Stimulated activated CD8-positive, alpha-beta memory T cell treated with anti-CD3 and anti-CD28 coated beads, Interleukin-4, amount 100 ng/mL, for 4 hours (primary cell): ENCODE measurements at places on chromosomes 7 and 10.

DNA sequence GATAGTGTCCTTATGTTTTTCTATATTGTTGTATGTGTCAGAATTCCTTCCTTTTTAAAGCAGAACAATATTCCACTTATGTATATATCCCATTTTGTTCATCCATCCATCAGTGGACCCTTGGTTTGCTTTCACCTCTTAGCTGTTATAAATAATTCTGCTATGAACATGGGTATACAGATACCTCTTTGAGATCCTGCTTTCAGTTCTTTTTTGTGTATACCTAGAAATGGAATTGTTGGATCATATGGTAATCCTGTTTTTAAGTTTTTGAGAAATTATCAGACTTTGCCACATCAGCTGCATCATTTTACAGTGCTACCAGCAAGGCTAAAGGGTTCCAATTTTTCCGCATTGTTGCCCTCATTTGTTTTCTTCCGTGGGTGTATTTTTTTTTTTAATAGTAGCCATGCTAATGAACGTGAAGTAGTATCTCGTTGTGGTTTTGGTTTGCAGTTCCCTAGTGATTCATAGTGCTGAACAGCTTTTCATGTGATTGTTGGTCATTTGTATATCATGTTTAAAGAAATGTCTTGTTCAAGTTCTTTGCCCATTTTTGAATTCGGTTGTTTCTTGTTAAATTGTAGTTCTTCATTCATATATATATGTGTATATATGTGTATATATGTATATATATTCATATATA lies 87.8 kb downstream of the LCOR start:
- no peak for DNase-seq

DNA sequence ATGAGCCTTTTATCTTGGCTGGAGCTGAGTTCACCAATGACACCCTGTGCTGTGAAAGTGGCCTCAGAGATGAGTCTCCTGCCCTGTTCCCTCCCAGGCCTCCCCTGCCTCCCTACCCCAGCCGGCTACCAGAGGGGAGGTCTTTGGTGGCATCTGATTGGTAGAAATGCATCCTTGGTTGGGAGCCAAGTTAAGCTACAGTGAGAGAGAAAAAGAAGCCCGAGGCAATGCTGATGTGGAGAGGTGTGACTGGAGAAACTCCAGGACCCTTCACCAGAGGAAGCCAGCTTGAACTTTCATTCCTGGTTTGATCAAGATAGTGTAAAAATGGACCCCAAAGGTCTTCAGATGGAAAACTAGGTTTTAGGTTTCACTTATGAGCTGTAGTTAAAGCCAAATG lies 191.1 kb upstream of the TCF7L2 start:
- DNase-seq: no peak

- DNase-seq: no peak
Measured at GRCh38 chr7:101108330-101108857, 18.5 kb upstream of the SERPINE1 start.

GRCh38 chr7:151505433-151505832 lies 14.3 kb downstream of the RHEB start:
- DNase-seq: no peak

- DNase-seq: no peak
Measured at GRCh38 chr7:134707663-134708378, 61.2 kb downstream of the BPGM start.

GRCh38 chr7:156897673-156898072 lies 4.7 kb upstream of the LMBR1 start:
- DNase-seq: no peak

GRCh38 chr10:29862923-29863614 lies 196.3 kb downstream of the JCAD start:
- no peak for DNase-seq
